ENCODE measurements at places on chromosomes 6 and 20.

GRCh38 chr6:167410462-167410861, 85.6 kb downstream of the TTLL2 start:
- DNase-seq, result no peak

DNA sequence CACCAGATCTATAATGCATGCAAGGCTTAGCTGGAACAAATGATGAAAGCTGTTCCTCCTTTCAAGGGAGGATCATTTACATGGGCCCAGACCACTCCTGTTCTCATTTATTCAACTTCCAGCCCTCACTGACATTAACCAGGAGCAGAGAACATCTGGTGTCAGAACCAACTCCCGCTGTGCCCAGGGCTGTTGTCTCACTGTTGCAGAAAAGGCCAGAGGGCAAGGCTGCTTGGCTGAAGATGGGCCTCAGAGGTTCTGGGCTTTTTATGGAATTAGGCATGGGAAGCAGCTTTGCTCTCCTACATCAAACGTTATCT, 164.2 kb downstream of the GMPR start:
- DNase-seq, result no peak

- peak; percentile 29 for DNase-seq
Observed at GRCh38 chr6:162058281-162058875, 669.2 kb downstream of the PRKN start.

GRCh38 chr6:25334793-25335192, 55.6 kb downstream of the CARMIL1 start:
- no peak for DNase-seq

- DNase-seq, result no peak
Observed at GRCh38 chr6:32700391-32701040, 34.1 kb upstream of the HLA-DQB1 start.

- DNase-seq, result no peak
Observed at GRCh38 chr6:26161322-26161721, 74.1 kb downstream of the HFE start.

GRCh38 chr6:30769088-30769852, 24.9 kb upstream of the IER3 start:
- DNase-seq, result no peak

- DNase-seq, result no peak
Observed at GRCh38 chr20:62677678-62678077, 31.0 kb upstream of the NTSR1 start.

- DNase-seq, result no peak
Observed at GRCh38 chr20:44115181-44115580, 71.8 kb downstream of the JPH2 start.

GRCh38 chr6:4655196-4656025, 120.8 kb upstream of the CDYL start:
- DNase-seq, result no peak

- no peak for DNase-seq
Observed at GRCh38 chr6:169503422-169504152, 198.2 kb downstream of the WDR27 start.
